ENCODE measurements at places on chromosomes 7 and 10.
A peak's percentile ranks its signal among the peaks of the same experiment; 100 is the strongest.

GRCh38 chr7:99372275-99373090 lies 2.0 kb upstream of the ARPC1B start:
- no peak for DNase-seq

DNA sequence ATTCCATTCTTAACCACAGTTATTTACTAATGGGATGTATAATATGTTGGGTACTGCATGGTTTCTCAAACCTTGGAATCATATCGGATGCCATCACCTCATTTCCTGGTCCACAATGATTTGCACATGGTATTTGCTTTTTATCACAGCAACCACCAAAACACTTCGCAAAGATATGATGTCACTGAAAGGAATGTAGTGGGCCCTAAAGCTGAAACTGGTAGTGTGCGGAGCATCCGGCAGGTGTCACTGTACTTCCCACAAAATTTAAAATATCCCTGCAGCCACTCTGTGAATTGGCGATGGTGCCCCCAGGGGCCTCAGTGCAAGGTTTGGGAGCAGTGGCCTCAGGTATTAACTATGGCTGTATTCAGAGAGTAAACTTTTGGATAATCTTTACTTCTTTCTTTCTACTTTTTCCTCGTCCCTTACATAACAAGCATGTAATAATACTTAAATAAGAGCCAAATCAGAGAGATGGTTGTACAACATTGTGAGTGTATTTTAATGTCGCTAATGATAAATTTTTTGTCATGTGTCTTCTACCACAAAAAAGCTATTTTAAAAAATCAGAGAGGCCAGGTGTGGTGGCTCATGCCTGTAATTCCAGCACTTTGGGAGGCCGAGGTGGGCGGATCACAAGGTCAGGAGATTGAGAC lies 66.2 kb downstream of the FAM241B start:
- DNase-seq = no peak

GRCh38 chr7:7698930-7699329 lies 19.5 kb downstream of the RPA3 start:
- no peak for DNase-seq

DNA sequence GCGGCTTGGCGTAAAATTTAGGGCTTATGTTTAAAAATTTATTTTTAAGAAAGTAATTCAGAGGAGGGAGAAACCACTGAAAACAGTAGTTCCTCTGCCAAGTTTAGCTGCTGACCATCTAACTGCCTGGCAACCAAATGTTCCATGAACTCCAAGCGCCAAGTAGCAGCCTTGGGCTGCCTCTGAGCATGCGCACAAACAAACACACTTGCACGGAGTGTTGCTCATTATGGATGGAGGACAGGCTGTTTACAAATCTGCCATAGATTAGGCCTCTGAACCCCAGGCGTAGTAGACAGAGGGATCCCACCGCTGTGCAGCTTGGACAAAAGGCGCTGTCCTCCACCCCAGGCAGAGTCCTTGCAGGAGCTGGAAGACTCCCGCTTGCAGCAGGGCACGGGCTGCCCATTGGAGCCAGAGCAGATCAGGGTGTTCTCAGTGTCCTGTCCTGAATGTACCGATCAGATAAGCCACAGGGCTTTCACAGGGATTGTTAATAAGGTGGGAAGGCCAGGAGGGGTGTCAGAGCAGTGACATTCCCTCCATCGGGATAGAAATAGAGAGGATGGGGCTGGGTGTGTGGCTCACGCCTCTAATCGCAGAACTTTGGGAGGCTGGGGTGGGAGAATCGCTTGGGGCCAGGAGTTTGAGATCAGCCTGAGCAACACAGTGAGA lies 47.7 kb upstream of the LYZL1 start:
- DNase-seq = peak; percentile 14

DNA sequence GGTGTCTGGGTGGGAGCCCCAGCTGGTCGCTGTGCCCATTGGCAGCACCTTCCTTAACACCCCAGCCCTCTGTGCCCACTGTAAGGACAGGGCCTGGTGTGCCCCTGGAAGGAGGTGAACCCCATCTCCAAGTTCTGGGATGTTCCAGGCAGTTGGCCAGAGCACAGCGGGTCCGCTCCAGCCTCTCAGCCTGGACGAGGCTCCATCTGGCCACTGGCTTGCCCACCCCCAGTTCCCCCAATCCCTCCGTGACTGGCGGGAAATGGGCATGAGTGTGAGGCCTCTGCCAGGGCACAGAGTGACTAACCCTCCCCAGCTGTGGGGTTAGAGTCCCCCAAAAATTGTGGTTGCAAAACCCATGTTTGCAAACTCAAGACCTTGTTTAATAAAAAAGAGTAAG lies 15.6 kb downstream of the GRIFIN start:
- peak; percentile 32 for DNase-seq

DNA sequence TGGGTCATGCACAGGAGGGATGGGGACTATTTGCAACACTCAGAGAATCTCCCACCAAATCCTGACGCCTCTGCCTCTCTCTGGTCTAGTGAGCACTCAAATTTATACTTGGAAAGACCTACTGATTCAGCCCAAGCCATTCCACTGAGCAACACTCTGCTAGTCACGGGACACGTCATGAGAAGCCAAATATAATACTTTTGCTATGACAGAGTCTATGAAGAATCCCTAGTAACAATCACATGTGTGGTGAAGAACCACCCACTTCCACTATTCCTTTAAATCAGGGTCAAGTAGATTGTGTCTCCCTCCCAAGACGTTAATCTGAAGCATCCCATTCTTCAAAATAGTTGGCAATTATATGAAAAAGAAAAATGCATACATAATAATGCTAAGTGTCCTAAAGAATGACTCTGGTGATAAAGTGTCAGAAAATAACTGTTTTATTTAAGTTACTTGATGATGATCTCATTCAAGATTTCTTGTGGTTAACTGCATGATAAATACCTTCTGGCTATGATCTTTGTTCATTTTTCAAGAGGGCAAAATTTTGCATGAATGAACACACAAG lies 28.5 kb downstream of the CHCHD3 start:
- no peak for DNase-seq

DNA sequence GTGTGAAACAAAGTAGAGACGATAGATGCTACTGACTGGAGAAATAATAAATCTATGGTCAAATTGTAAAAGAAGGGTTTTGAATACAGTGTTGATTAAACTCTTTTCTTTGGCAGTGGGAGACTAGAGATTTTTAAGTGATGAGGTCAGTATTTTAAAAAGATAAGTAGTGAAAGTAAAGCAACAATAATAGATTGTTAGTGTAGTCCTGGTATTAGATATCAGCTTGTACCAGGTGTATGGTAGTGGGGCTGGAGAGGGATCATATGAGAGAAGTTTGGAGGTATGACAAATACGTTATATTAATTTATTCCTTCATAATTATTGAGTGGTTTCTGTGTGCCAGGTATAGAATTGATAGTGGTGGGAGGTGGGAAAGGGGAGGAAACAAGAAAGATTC lies 25.2 kb downstream of the PHTF2 start:
- DNase-seq = no peak

DNA sequence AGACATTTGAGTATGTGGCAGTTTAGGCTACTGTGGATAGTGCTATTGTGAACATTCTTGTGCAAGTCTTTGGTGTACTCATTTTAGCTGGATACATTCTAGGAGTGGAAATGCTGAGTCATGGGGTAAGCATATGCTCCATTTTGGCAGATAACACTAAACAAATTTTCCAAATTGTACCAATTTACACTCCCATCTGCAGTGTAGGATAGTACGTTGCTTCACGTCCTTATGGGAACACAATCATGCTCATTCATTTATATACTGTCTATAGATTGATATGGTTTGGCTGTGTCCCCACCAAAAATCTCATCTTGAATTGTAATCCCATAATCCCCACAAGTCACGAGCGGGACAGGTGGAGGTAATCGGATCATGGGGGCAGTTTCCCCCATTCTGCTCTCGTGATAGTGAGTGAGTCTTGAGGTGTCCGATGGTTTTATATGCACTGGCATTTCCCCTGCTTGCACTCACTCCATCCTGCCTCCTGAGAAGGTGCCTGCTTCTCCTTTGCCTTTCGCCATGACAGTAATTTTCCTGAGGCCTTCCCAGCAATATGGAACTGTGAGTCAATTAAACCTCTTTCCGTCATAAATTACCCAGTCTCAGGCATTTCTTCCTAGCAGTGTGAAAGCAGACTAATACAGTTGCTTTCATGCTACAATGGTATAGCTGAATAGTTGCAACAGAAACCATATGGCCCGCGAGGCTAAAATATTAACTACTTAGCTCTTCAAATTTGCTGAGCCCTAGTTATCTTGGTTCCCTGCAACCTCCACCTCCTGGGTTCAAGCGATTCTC lies 25.6 kb downstream of the RNF216 start:
- DNase-seq = no peak

DNA sequence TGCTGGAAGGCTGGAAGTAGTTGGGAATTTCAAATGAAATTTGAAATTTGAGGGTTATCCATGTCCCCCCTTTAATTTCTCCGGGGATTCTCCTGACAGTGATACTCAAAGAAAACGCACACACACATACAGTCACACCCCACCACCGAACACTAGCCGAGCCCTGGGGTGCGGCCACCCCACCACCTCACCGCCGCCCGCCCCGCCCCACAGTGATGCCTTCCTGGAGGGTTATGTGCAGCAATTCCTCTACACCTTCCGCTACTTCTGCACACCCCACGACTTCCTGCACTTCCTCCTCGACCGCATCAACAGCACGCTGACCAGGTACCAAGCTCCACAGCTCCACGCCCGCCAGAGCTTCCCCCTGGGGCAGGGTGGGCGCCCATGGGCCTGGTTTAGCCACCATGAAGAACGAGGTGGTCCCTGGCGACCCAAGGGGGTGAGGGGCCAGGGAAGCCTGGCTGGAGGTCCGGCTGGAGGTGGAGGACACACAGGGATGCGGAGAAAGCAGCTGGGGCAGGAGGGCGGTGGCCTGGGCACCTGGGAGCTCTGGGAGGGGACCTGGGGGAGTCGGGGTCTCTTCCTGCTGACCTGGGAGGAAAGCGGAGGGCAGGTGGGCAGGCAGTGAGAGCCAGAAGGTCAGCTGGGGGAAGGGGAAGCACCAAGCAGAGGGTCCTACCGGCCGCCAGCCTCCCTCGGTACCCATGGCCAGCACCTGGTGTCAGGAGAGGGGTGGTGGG lies 19.4 kb upstream of the UTF1 start:
- DNase-seq = no peak

GRCh38 chr10:66353422-66353821 lies 572.4 kb upstream of the LRRTM3 start:
- no peak for DNase-seq

GRCh38 chr10:48187713-48188485 lies 86.6 kb downstream of the FRMPD2 start:
- no peak for DNase-seq

- no peak for DNase-seq
These were observed 56.2 kb downstream of the HK1 start for GRCh38 chr10:69334302-69335062.

DNA sequence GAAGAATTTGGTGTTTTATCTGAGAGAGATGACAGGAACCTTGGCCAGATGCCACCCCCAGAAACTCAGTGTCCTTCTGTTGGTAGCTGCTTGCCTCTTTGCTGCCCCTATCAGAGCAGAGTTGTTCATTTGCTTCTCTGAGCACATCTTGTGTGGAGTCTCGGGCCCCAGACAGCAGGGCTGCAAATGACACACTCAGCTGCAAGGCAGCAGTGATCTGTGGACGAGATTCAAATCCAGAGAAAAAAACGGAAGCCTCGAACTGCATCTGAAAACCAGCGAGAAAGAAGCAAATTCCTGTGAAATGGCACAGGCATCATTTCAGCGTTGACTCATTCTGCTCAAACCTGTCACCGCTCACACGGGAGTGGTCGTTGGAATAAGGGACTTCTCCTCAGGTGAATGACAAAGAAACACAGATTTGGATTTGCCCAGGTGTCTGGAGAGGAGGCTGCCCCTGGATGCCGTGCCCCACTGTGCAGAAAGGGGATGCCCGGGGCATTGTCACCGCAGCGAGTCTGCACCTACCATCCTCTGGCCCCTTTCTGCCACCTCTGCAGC lies 144.7 kb downstream of the PFKFB3 start:
- no peak for DNase-seq

DNA sequence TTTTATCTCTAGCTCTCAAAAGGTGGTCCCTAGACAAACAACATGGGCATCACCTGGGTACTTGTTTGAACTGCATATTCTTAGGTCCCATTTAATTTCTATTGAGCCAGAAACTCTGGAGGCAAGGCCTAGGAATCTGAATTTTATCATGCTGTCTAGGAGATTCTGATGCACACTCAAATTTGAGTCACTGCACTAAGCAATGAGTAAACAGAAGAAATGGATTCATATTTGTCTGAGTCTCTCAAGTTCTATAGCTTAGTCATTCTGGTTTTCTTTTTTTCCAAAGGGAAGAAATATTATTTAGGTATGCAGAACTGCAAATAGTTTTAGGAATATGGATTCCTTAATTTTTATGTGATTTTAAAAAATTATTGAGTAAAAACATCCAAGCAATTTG lies 185.5 kb downstream of the SEMA3A start:
- no peak for DNase-seq

GRCh38 chr7:72416846-72417245 lies 4.7 kb upstream of the CALN1 start:
- DNase-seq = no peak

DNA sequence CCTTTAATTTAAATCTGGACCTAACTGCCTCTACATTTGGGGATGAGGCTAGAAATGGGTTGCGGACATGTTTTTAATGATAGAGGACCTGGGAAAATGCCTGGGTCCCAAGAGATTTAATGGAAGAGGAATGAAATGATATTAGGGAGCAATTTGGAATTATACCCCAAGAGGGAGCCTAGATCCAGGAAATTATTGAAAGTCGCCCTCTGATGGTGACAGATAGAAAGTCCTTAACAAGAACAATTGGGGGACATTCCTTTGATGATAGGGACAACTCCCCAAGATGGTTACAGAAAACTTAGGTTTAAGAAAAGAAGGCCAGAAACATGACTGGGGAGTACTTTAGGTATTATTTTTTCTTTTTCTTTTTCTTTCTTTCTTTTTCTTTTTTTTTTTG lies 9.5 kb upstream of the TSGA13 start:
- no peak for DNase-seq

DNA sequence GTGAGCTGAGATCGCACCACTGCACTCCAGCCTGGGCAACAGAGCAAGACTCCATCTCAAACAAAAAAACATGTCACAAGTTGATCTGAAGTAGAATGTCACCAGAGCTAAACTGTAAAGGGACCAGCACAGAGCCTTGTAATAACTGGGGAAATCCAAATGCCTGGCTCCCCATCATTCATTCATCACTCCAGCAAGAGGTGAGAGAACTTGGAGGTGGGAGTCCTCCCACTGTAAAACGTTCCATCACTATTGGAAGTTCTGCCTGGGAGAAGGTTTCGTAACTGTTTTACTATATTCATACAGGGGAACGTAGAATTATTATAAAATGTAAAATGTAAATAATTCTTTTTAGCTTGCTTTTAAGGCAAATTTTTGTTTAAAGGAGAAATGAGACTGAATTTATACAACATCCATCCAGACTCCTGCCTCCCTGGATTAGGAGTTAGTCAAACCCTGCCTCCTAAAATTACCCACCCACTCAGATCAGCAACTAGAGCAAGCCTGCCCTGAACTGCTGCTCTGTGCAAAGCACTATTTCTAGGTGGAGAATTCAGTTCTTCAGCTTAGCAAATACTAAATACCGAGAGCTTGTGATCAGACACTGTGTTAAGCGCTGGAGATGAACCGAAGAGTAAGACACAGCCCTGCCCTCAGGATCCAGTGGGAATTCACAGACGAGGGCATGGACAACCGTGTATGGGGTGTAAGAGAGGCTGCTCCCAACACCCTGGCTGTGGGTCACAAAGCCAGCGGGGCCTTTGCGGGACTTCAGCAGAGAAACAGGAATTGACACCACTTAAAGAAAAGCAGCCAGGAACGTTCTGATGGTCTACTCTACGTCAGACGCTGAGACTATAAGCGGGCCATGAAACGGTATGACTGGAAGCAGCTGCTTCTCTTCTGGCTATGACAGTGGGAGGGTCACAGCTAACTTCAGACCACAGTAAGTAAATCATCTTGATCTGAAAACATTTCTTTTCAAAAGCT lies 208.3 kb downstream of the ZMYND11 start:
- no peak for DNase-seq
